ENCODE measurements at places on chromosomes 3 and 15.

- no peak for DNase-seq
Observed at GRCh38 chr15:88069561-88069960, 187.0 kb downstream of the NTRK3 start.

DNA sequence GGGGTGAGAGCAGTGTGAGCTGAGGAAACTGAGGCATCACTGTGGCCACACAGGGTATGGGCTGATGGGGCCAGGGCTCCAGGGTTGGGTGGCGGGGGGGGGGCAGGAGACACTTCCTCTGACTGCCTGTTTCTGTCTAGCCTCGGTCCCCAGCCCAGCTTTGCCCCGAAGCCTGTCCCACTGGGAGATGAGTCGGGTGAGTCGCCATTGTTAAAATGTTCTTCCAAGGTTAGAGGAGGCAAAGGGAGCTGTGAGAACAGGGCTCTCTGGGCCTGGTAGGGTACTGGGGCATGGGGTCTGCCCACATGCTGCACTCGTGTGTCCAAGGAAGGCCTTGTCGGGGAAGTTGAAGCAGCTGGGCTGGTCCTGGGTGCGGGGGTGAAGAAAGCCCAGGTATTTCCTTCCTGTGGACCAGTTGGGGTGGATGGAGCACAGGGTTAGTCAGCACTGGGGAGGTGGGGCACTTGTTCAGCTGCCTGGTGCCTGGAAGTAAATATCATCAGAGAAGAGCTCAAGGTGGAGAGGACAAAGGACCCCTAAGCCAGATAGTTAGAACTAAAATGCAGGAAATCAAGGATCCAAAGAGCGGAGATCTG is 8.3 kb upstream of the JMJD7 start:
- no peak for DNase-seq

GRCh38 chr3:122577409-122578031 is at the start of gene PARP15:
PARP15 (plus strand) TSS chr3:122577650; CDS start chr3:122577668, 18 bp downstream.
- no peak for DNase-seq

DNA sequence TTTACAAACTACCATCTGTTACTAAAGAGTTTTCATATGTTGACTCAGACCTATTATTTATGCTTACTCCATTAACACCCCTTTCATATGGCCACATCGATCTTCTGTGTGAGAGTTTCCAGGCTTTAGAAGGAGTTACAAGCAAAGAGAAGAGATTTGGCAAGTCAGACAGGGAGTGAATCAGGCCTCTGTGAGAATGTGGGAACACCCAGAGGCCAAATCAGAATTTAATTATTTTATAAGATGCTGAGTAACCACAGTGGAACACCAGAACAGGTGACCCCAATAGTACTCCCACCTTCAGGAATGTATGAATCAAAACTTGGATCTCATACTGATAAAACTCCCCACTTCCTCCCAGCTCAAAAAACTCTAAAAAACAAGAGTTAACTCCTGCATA is 42.0 kb downstream of the IFT57 start:
- DNase-seq = no peak

DNA sequence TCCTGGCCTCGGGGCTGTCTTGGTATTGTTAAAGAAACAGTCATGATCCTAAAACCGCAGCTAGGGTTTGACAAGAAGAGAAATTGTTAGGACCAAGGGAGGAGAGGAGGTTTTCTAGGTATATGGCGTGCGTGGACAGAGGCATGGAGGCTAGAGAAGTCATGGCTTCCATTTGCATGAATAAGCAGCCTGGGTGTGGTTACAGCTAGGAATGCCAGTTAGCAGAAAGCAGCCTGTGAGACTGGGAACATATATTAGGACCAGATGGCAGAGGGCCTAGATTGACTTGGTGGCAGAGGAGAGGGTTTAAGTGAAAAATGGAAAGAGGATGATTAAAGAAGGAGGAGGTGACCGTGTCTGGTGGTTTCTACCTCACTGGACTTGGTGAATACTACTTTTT is 573.6 kb upstream of the ARRDC4 start:
- no peak for DNase-seq

DNA sequence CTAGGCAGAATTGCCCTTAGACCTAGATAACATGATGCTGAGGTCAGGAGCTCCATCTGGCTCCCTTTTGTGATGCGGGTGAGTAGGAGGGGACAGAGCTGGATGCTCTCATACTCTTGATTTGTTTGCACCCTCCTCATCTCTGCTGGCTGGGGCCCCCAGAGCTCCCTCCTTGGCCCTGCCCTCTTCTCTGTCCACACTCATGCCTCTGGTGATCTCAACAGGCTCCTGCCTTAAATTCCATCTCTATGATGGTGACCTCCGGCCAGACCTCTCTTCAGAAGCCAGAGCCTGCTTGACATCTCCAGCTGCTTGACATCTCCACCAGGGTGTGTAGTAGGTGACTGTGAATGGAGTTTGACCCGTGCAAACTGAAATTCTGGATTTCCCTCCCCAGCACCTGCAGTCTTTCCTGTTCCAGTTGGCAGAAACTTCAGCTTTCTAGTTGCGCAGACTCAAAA is 4.3 kb upstream of the FGD5 start:
- no peak for DNase-seq

DNA sequence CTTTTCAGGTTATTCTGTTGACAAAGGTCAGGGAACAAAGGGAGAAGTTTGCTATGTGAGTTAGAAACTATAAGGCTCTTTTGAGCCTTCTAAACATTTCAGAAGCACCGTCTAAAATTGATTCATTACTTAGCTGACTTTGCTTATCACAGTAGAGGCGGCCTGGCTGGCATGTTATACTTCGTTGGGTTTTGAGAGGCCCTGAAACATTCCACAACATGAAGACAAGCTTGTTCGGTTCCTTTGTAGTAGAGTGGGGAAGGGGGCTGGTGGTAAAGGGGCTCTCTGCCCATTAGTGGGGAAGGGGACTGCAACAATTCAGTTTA is 23.6 kb downstream of the ZBTB38 start:
- DNase-seq = no peak

DNA sequence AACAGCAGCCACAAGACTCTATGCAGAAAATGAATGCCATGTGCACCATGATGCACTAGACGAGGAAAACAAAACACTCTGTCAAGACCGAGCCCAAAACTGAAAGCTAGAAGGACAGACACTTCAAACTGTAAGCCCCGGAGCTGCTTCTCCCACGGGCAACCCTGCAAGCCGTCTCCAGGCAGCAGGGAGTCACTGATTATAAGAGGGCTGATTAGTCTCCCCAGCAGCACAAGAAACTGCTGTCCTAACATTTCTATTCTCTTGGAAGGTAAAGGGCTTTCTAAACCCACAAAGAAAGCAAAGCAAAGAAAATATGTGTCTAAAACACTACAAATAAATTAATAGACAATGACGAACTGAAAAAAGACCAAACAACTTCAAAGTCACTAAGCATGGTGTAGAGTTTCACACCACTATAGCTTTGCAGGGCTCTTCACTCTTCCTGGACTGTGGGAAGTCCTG is 15.5 kb downstream of the TBC1D2B start:
- DNase-seq = no peak

GRCh38 chr3:173993299-173993698 is 595.8 kb downstream of the NLGN1 start:
- DNase-seq = no peak

- no peak for DNase-seq
Observed at GRCh38 chr3:132840201-132840700, 118.0 kb upstream of the NPHP3 start.

- no peak for DNase-seq
Observed at GRCh38 chr3:184384856-184385422, 5.1 kb downstream of the CHRD start.

- DNase-seq = no peak
Observed at GRCh38 chr3:48426401-48426909, 3.4 kb downstream of the PLXNB1 start.

GRCh38 chr3:152443212-152444023 is 174.7 kb downstream of the MBNL1 start:
- no peak for DNase-seq

DNA sequence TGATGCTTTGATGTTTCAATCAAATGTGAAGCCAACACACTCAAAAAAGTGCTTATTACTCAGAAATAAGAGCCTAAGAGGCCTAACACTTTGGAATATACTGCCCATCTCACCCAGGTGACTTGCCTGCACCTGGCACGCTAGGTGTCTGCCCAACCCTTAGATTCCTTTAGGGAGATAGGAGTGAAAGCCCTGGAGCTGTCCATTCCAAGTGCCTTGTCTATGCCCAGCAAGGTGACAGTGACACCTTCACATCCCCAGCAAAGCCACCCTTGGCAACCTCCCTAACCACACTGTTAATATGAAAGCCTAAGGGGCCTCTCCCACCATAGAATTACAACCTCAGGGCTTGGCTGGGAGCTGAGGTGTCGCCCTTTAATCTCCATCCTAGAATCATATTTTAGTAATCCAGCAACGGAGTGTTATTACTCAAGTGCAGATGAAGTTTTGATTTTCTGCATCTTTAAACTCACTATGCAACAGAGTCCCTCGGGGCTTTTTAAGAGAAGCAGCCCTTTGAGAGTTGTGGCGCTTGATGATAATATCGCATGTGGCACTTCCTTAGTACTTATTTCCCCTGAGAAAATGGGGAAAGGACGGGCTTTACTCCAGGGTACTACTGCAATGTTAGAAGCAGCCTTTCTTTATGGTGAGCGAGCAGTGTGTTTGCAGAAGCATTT is 24.8 kb downstream of the ATP10A start:
- DNase-seq = no peak

DNA sequence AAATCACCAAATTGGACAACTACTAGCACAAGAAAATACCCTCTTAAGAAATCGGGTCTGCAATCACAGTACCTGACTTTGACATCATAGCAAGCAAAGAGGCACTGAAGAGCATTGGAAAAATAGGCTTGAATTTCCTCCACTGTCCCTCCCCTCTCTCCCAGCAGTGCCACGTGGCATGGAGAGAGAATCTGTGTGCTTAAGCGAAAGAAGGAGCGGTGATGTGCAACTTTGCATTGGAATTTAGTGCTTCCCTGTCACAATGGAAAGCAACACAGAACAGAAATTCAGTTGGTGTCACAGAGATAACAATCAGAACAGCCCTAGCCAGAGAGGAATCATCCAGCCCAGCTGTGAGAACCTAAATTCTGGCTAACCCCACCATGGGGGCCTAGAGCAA is 207.5 kb upstream of the SLITRK3 start:
- no peak for DNase-seq

DNA sequence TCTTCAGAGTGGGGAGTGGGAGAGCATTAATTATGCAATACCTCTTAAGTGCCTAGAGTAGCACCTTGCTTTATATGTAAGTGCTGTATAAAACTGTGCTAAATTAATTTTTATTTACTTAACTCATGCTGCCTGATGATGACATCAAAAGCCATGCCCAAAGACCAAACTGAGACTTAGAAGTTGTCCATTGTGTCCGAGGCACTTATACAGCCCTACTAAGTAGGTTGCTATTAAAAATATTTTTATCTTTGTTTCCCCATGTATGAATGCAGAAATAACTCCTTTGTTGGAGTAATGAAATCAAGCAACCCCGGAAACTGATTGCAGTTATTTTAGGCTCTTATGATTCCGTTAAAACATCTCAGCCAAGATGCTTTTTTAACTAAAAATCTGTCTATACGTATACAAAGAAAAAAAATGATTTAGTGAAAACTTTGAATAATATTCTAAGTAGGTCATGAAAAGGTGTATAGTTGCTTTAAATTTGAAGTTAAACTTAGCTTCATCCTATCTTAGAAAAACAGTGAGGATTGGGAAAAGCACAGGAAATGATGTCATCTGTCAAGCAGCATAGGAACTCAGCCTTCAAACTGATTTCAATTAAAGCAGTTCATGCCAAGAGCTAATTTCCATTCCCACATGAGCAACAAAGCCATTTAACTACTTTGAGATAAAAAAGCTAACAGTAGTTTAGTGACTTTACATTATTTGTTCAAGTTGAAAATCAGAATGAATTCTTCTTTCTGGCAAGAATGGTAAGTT is 43.0 kb downstream of the FBN1 start:
- DNase-seq = no peak

GRCh38 chr15:28014623-28015200 is 84.4 kb downstream of the OCA2 start:
- no peak for DNase-seq

GRCh38 chr3:61814674-61815073 is 253.3 kb downstream of the PTPRG start:
- DNase-seq = no peak

DNA sequence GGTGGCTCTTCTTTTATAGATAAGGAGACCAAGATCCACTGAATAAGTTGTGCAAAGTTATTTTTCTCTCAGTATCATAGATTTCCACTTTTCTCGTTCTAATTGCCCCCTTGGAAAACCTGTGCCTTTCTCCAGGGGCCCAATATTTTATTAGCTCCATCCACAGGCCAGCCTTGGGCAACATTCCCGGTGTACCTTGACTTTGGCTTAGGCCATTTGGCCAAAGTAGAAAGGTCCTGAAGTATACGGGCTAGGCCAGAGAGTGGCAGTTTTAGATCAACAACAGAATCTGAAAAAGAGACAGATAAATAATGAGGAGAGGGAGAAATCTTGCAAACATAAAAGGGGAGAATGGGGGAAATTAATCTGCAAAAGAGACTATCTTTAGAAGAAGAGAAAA is 91.7 kb upstream of the CHMP2B start:
- DNase-seq = no peak

GRCh38 chr3:69385723-69386555 is at the start of gene FRMD4B:
FRMD4B (minus strand) TSS chr3:69386088; CDS start chr3:69385989, 99 bp downstream.
- DNase-seq = peak; percentile 65

GRCh38 chr3:6421666-6422445 is 439.1 kb upstream of the GRM7 start:
- DNase-seq = no peak

- no peak for DNase-seq
Observed at GRCh38 chr3:185713015-185713414, 111.8 kb downstream of the IGF2BP2 start.

GRCh38 chr15:68497206-68497910 is 65.4 kb upstream of the ITGA11 start:
- DNase-seq = no peak

- no peak for DNase-seq
Observed at GRCh38 chr3:45567730-45568172, 26.8 kb upstream of the LIMD1 start.

DNA sequence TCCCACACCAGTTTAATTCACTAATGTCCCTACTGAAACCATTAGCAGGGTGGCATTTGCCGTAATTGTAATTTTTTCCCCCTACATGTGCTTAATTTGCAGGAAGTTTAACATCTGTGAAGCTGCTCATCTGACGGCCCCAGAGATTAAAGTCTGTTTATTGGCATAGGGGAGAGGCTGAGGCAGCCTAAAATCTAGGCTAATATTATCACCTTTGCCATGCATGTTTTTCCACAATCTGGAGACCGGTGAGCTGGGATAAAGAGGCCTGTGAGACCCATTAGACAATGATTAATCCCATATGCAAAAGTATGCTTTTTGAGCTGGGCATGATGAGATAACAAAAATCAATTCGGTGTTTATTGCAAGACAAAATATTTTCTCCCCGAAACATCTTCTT is 561.2 kb upstream of the ALCAM start:
- DNase-seq = no peak

DNA sequence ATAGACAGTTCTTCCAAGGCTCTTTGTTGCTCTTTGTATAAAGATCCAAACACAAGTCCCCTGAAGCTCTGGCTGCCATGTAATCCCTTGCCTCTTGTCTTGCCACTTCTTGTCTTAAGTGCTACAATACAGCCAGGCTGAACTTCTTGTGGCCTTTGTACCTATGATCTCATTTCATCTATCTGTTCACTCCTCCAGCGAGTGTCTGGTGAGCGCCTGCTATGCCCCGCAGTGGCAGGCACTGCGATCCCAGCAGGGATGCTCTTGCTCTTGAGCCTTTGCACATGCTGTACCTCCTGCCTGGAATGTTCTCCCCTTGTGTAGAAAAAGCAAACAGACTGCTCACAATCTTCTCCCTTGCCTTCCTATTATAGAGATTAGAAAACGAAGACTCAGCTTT is 81.9 kb upstream of the ADPGK start:
- DNase-seq = no peak

Data from glutamatergic neuron (in vitro differentiated cells).